Neural crest cell (in vitro differentiated cells): ENCODE measurements at places on chromosomes 3 and 15. TPM values are rescaled to one million over a fixed set of nuclear protein-coding genes. Genes with fewer than 3 reads are reported as not detected.

Gene OR5K2
- total RNA-seq, result not detected in 2 replicates

DNA sequence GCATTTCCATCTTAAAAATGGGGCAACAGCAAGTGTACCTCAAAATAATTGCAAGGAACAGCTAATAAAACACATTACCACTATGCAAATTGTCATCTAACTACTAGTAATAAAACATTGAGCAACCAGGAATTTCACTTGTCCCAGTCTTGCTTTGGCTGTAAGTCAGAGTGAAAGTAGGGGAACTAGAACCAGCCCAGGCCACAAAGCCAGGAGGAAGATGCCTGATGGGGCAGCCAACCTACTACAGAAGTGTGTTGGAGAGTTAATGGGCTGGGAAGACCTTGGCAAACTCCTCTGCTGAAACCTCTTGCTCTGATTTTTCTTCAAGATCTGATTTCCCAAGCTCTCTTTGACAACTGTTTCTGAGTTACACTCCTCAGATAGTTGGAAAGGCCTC lies 40.2 kb upstream of the LPP start:
- no peak for DNase-seq

Gene TMC3
- not detected in 2 replicates for total RNA-seq

Gene CKMT1A
- 4.9 and 5.3 TPM in 2 replicates for total RNA-seq

- peak; percentile 39 for DNase-seq
These were observed 1.0 kb downstream of the ANP32A start for GRCh38 chr15:68819495-68820294.

- DNase-seq, result no peak
These were observed 993.8 kb downstream of the GBE1 start for GRCh38 chr3:80767604-80768003.

Gene GPX1
- total RNA-seq, result 165 and 172 TPM in 2 replicates

Gene STRIT1
- not detected in 2 replicates for total RNA-seq

Gene RBP2
- total RNA-seq, result not detected in 2 replicates

DNA sequence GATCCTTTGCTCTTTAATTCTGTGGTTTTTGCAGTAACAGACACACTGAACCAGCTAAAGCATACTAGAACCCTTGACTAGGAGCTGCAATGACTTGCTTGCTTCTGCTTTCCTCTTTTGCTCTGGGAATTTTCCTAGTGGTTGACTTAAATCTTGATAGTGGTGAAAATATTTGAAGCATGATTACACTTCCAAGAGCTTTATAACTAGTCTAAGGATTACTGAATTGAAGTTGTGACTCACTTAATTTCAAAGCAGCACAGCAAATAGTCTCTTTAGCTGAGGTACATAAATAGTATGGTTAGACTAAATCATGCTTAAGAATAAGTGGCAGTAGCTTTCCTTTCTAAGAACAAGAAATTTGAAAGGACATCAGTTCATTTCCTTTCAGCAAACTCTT lies 513.5 kb upstream of the GBE1 start:
- no peak for DNase-seq

GRCh38 chr3:75254685-75255084 lies 409.4 kb upstream of the FRG2C start:
- DNase-seq, result no peak

Gene PPP1R14D
- not detected in 2 replicates for total RNA-seq

DNA sequence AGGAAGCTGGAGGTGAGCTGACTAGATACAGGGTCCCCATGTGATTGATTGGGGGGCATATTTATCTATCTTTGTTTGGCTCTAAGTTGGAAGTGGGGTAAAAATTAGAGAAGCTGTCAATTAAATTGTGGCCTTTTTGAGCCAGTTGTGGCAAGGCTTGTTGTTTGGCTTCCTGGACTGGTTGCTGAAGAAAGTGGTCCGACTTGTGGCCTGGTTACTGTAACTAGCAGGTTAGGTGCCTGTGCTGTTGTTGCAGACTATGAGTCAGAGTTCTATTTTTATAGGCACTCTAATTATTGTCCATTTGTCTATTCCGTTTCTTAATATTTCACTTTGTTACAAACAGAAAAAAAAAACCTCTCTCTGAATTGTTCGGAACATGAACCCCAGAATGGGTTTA lies 129.1 kb upstream of the CNTN6 start:
- DNase-seq, result no peak
